ENCODE measurements at places on chromosomes 5 and 9.

GRCh38 chr9:116124472-116125040 is 29.0 kb upstream of the PAPPA start:
- no peak for DNase-seq

GRCh38 chr9:33135031-33135461 is 32.1 kb downstream of the B4GALT1 start:
- DNase-seq, result no peak

GRCh38 chr5:179307931-179308471 is 37.3 kb downstream of the ADAMTS2 start:
- no peak for DNase-seq

DNA sequence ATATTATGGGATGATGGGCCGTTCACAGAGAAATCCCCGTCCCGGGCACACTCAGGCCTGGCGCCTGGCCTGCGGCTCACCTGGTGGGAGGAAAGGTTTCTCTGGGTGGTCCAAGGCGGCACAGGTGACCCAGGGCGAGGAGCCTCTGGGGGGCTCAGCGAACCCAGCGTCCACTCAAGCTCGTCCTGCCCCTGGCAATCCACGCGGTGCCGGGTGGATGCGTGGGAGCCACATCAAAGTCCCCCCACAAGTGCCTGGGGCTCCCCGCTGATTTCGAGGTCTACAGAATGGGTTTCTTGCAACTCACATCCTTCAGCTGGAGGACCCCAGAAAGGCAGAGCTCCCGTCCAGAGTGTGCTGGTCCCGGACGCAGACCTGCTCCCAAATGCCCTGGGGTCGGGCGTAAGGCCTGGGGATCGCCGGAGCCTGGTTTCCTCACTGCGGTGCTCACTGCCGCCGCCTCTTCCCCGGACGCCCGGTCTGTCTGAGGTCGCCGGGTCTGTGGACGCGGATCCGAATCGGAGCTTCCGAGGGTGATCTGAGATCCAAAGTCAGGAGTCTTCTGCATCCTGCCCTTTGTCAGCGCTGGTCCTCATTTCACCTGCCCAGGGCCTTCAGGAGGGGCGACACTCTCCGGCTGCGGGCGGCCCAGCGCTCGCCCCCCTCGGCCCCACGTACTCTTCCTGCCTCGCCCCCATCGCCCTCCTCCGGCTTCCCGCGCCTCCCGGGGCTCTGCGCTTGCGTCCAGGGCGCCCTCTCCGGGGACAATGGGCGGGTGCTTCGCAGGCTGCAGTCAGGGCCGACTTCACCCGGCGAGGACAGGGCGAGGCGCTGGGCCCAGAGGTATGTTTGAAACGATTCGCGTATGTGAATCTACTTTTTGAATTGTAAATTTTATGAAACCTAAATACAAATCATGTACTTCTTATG is 20.0 kb upstream of the RUFY1 start:
- no peak for DNase-seq

- no peak for DNase-seq
Measured at GRCh38 chr9:16824545-16825330, 45.7 kb downstream of the BNC2 start.

DNA sequence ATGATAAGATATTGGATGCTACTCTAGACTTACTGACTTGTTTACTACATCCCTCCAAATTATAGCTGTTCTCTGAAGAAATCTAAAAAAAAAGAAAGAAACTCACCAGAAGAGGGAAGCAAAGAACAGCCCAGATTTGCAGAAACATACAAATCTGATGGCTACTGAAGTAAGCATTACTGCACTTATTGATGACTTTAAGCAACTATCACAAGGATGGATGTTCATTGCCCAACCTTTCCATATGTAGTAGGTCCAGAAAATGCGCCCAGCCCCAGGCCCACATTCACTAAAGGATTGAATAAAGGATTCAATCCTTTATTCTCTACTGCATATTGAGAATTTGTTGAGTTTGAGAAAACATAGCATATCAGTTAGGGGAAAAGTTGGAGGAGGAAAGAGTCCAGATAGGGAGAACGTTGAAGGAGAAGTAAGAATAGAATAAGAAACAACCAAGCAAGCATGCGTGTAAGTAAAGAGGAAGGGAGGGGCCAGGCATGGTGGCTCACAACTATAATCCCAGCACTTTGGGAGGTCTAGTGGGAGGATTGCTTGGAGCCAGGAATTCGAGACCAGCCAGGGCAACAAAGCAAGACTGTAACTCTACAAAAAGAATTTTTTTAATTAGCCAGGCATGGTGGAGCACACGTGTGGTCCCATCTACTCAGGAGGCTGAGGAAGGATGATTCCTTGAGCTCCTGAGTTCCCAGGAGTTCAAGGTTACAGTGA is 33.8 kb upstream of the DTWD2 start:
- no peak for DNase-seq

DNA sequence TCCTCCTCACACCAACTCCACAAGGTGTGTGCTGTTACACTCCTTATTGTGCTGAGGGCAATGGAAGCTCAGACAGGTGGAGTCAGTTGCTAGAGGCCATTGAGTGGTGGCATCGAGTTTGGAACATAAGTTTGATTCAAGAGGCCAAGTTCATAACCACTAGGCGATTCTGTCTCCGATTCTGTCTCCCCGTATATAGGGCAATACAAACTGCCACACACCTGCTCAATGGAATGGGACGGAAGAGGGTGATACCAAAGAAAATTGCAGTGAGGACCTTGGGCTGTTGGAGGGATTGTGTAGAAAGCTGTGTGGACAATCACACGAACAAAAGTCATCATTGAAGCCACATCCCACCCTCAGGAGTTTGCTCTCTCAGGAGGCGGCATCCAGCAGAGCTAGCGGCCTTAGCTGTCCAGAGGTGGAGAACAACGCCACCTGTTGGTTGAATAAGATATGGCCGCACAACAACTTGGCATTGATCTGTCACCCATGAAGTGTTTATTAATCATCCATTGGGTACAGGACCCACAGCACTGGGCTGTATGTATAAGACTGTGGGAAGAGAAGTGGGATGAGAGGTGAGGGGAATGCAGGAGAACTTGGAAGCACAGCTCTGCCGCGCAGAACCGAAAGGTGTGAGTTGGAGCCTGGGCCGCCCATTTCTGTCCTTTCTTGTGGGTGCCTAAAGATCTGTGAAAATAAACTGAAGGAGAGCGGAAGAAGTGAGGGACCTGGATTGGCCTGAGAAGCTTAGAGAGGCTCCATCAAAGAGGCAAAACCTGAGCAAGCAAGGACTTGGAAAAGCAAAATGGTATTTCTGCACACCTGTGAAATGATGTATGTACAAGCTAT is 16.1 kb upstream of the NEUROG1 start:
- peak; percentile 69 for DNase-seq

- no peak for DNase-seq
Measured at GRCh38 chr5:3793162-3793561, 197.5 kb downstream of the IRX1 start.

Measured in NCI-H1694 (cell line).